CD4-positive, alpha-beta T cell treated with Interleukin-6 for 4 hours (primary cell): ENCODE measurements at places on chromosomes 5 and 9.

- DNase-seq = no peak
These were observed 110.8 kb downstream of the FBXL17 start for GRCh38 chr5:108271127-108271526.

DNA sequence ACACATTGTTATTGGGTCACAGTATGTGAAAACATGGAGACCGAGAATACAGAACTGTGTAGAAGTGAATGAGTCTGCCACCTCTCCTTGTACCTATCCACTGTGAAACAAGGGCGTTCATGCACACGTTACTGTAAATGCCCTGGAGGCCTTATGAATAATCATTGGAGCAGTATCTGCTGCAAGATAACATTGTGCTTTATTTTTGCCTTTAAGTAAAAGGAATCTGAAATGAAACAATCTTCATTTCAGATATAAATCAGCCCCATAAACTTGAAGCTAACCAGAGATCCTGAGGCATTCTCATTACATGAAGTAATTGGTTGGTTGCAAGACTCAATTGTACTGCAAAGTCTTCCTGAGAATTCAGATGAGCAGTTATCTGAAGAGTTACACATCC lies 419.6 kb downstream of the KDM4C start:
- no peak for DNase-seq

- no peak for DNase-seq
These were observed 282.9 kb downstream of the NFIB start for GRCh38 chr9:14031060-14031414.

- DNase-seq = no peak
These were observed 42.5 kb downstream of the SAXO1 start for GRCh38 chr9:18990494-18990893.

DNA sequence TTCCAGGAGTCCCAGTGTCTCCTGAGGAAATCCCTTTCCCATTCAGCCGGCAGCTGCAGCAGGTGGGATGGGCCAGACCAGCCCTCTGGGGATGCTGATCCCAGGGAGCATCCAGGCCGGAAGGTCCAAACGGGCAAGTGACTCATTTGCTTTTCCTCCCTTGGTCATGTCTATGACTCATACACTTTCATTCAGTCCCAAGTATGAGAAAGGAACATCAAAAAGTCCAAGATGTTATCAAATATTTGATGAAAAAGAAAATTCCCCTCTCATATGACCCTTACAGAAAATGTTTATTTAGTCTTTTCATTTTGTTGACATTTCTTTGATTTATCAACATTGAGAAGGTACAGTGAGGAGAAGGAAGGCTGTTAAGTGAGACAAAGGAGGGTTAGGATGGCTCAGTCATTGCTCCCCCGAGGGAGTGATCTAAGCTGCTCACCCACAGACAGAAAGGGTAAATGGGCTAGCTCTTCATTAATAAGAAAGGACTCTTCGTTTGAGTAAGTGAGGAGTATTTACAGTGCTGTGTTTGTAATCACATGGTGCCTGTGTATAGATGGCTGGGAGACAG lies 117.6 kb upstream of the ANKRD55 start:
- no peak for DNase-seq

DNA sequence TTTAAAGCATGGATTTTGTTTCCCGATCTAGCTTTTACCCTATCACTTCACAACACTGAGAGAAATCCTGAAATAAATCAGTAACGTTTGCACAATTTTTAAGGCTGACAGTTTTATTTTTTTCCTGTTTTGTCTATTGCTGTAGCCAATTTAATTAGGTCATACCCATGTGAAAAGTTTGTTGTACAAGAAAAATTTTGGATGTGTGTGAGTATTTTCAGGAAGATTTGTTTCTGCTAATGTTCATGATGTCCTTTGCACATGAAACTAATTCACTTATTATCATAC lies 237.8 kb downstream of the ARRDC3 start:
- DNase-seq = no peak

- no peak for DNase-seq
These were observed 30.4 kb upstream of the NOTCH1 start for GRCh38 chr9:136576269-136576626.

GRCh38 chr5:5270958-5271785 lies 131.0 kb downstream of the ADAMTS16 start:
- no peak for DNase-seq

DNA sequence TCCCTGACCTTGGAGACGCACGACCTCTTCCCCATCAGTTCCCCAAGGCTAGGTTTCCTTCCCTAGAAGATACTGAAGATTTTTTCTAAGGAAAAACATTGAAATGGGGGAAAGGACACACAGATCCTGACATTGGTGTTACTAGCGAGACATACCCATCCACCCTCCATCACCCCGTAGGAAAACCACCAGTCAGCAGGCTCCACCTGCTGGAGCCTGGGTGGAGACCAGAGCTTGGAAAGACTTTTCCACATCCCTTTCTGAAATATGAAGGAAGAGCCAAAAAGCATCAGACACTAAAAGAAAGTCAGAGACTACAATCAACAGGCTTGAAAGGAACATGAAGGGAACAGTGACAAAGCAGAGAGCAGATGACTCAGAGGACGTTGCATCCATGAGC lies 638.0 kb downstream of the IRX1 start:
- DNase-seq = no peak
